ENCODE measurements at places on chromosomes 12 and 14.

DNA sequence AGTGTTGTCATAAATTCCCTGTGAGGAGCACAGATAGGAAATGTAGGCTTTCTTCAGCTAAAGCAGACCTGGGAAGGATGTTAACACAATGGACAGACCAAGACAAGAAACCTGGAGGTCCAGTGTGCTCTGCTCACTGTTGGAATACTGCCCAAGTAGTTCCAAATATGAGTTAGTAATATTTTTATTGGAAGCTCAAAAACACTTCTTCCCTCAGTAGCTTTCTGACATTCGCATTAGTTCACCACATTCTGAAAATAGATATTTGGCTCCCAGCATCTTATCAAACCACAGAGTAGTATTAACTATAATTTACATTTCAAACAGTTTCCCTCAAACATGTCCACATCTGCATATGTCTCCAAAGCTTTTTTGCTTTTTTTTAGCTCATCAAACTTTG, 74.8 kb upstream of the PYGL start:
- DNase-seq, result no peak

- DNase-seq, result no peak
Measured at GRCh38 chr12:22858849-22859570, 234.0 kb downstream of the ETNK1 start.

DNA sequence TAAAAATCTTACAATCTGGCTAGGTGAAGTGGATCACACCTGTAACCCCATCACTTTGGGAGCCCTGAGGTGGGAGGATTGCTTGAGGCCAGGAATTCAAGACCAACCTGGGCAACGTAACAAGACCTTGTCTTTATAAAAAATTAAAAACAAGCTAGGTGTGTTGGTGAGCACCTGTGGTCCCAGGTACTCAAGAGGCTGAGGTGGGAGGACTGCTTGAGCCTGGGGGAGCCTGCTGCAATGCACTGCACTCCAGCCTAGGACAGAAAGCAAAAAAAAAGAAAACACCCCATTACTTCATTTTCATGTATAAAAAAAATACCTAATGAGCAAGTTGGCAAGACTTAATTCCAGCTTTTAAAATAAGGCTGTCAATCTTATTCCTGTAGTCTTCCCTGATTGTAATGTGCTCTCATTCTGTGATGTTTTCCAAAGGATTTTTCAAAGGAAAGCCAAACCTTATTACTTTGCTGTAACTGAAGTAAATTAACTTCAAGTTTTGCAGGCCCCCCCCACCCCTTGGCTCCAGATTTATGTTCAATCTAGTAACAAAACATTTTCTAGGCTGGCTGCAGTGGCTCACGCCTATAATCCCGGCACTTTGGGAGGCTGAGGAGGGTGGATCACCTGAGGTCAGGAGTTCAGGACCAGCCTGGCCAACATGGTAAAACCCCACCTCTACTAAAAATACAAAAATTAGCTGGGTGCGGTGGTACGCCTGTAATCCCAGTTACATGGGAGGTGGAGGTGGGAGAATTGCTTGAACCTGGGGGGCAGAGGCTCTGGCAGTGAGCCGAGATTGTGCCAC, 3.3 kb upstream of the ZCCHC8 start:
- no peak for DNase-seq

- DNase-seq, result no peak
Measured at GRCh38 chr12:11713202-11713601, 63.7 kb downstream of the ETV6 start.

- DNase-seq, result no peak
Measured at GRCh38 chr12:1760566-1761382, 59.6 kb upstream of the LRTM2 start.

- no peak for DNase-seq
Measured at GRCh38 chr14:83960832-83961512, 1569.0 kb upstream of the FLRT2 start.

DNA sequence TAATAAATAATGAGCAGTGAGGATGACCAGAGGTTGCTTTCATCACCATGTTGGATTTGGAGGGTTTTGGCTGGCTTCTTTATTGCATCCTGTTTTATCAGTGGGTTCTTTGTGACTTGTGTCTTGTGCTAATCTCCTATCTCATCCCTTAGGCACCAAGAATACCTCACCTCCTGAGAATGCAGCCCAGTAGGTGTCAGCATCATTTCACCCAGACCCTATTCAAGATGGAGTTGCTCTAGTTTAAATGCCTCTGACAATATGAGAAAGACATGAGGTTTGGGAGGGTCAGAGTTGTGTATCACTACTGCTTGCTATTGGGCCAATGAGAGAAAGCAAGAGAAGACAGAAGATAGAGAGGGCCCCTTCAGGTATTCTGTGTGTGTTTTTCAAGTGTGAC, 592.2 kb downstream of the ETNK1 start:
- DNase-seq, result no peak

- DNase-seq, result no peak
Measured at GRCh38 chr14:105328678-105329390, 14.3 kb downstream of the PACS2 start.

GRCh38 chr12:110760204-110760609, 17.5 kb upstream of the PPP1CC start:
- DNase-seq, result no peak

DNA sequence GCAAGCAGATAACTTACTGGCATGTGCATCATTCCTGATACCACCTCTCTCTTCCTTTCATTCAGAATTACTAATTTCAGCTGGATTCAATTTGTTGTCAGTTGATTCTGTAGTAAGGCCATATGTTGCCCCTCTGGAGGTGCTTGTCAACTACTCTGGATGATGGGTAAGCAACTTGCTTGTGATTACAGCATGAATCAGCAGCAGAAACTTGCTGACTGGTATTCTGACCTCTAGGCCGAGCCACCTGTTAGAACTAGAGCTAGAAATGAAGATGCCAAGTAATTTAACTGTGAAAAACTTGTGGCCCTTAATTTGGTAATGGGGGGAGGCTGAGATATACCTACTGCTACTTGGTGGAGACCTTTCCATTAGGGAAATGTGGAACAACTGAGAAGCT, 5.1 kb downstream of the RNF10 start:
- no peak for DNase-seq

DNA sequence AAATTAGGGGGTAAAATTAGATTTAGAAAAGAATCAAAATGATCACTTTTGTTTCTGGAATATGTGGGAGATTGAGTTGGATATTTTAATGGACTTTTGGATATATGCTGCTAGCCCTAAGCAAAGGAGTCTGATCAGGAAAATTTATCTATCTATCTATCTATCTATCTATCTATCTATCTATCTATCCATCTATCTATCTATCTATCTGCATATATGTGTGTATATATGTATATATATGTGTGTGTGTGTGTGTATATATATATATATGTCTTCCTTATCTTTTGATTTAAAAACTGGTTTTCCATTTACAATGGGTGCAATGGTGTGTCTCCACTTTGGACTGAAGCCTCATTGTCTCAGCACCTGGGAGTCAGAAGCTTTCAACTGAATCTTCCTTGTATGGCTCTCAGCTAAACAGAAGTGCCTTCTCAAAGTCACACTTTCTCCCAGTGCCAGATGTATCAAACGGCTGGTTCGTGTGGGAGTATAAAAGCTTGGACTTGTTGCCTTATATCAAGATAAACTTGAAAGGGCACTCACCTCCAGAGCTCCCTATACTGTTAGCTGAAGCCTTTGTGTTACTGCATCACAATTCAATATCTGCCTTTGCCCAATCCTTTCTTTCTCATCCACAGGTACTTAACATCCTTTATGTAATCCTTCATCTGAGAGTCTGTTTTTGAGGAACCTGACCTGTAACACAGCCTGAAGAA, 31.6 kb upstream of the CD69 start:
- DNase-seq, result no peak

GRCh38 chr12:112937741-112938719, at the start of gene OAS3:
TSS of gene OAS3 (plus strand) at chr12:112938474. CDS start at chr12:112938531, 57 bp downstream.
- peak; percentile 40 for DNase-seq

- DNase-seq, result no peak
Measured at GRCh38 chr12:41049033-41049432, 139.1 kb upstream of the PDZRN4 start.

DNA sequence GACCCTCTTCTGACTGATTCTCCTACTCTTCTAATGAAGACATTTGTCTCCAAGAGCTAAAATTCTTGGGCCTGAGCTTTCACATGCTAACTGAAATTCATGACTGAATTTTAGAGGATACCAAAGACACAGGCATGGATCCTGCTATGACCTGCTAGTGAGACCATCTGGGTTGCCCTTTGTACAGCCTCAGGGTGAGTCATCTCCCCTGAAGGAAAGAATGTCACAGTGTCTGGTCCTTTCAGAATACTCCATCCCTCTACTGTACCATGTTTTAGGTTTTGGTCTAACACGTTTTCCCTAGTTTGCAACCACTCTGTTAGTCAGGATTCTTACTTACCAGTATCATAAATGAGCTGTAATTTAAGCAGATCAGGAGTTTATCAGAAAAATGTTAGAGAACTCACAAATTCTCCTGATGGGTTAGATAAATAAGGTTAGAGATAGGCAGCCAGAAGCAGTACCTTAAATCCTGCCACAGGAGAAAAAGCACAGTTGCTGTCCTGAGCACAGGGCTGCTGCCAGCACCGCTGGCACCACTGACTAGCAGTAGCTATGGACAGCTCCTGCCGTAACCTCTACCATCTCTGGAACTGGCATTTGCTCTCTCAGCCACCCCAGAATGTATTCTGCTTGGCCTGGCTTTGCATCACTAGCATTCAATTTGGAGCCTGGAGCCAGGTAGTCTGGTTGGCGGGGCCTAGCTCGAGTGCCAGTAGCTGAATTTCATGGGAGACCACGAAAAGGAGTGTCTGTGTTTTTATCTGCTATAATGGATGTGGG, 127.6 kb downstream of the ANO6 start:
- DNase-seq, result no peak

GRCh38 chr14:36442824-36443241, 77.2 kb downstream of the NKX2-1 start:
- no peak for DNase-seq

DNA sequence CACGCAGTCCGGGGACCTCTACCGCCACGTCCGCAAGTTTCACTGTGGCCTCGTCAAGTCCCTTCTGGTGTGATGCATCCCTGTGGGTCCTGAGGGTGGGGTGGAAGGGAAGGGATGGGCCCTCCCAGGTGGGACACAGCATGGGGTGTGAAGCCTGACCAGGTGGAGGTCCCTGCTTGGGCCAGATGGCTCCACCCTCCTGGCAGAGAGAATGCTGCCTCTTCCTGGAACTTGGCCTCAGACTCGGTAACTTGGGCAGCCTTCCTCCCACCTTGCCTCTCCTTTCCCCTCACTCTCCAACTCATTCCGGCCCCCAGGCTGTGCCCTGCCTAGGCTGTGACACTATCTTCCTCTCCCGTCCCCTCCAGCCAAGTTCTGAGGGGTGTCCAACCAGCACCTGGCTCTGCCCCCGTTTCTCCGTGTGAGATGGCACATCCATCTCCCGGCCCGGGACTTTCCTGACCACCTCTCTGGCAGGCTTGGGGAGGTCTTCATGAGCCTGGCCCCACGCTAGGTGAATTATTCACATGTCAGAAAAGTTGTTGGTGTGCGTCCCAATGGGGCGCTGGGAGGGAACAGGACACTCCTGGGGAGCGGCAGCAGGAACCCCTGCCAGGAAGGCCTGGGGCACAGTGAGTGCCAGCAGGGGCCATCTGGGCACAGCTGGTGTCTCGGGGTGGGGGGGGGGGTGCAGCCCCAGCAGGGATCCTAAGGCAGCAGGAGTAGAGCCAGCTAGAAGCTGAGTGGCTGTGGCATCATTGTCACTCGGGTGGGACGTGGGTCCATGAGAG, 1.7 kb downstream of the ZBTB42 start:
- DNase-seq, result no peak

DNA sequence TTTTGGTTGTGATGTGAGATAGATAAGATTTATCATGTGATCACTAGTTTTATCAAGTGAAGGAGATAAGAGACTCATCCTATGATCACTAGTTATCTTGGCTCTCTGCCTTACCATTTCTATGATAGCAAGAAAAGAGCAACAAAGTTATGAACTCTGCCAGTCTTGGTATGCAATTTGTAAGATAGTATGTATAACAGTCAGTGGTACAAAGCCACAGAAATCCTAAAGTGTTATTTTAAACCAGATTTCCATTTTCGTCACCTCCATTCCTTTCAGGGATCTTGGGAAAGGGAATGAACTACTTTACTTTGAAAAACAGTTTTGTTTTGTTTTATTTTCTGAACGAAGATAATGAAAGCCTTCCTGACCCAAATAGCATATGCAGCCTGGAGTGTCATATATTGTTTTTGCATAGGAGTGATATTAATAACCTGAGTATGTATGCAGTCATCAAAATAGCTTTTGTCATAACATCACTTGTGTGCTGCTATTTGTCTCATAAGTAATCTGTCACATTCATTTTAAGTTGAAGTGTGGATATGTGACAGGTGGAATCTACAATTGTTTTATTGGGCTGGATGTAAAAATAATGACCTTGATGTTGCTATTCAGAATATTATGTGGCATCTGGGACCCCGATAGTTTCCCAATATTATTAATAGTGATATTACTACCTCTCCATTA, 35.0 kb downstream of the FLRT2 start:
- DNase-seq, result no peak

DNA sequence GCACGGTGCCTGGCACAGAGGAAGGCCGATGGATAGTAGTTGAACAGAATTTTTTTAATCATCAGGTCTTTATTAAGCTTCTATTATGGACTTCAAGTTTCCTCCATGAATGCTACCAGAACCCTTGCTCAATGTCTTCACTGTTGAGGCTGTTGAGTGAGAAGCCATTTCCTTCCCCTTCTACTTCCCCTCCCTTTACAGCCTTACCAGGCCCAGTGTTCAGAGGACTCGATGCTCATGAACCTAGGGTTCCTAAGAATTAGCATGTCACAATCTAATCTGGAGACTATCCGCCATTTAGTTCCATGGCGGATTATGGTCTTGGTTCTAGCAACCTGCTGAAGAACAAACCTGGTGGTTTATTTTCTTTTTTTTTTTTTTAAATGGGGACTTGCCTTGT, 17.7 kb downstream of the ETV6 start:
- no peak for DNase-seq

DNA sequence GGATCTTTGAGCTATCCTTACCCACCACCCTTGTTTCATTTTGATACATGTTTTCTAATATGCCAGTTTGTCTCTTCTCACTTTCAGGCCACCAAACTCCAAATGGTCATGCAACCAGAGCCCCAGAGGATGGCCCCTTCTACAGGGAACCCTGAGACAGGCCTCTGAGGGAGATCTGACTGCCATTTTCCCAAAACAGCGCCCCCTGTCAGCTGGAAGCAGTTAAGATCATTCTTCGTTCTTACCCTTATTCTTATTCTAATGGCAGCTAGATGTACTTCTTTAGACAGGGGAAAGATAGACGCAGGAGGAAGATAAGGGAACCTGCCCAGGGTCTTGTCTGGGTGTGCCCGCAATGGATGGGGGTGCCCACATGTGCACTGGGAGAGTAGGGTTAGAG, 38.4 kb downstream of the C12orf56 start:
- DNase-seq, result no peak

- DNase-seq, result no peak
Measured at GRCh38 chr12:57759360-57759980, 4.6 kb downstream of the MARCHF9 start.
